Daoy (cell line): ENCODE measurements at places on chromosomes 5 and 9. TPM values are rescaled to one million over a fixed set of nuclear protein-coding genes. Genes with fewer than 3 reads are reported as not detected.
A peak's percentile ranks its signal among the peaks of the same experiment; 100 is the strongest.

DNA sequence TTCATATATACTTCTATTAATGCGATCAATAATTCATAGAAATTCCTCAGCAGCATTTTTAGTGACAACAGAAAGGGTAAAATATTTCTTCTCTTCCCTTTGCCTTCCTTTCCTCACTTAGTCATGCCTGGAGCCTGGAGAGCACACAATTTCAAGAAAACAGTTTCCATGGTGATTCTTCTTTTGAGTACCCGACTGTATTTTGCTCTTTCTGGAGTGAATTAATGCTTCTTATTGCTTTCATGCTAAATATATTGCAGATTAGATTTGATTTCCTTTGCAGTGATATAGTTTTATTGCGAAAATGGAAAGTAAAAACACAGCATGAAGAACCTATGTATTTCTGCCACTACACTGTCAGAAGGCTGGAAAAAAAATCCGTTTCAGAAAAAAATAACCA is 153.5 kb downstream of the PPP2R2B start:
- no peak for DNase-seq

DNA sequence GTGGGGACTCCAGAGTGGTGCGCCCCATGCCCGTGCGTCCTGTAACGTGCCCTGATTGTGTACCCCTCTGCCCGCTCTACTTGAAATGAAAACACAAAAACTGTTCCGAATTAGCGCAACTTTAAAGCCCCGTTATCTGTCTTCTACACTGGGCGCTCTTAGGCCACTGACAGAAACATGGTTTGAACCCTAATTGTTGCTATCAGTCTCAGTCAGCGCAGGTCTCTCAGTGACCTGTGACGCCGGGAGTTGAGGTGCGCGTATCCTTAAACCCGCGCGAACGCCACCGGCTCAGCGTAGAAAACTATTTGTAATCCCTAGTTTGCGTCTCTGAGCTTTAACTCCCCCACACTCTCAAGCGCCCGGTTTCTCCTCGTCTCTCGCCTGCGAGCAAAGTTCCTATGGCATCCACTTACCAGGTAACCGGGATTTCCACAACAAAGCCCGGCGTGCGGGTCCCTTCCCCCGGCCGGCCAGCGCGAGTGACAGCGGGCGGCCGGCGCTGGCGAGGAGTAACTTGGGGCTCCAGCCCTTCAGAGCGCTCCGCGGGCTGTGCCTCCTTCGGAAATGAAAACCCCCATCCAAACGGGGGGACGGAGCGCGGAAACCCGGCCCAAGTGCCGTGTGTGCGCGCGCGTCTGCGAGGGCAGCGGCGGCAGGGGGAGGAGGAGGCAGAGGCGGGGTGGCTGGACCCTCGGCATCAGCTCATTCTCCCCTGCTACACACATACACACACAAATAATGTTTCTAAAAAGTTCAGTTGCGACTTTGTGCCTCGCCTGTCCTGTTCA is 668 bp downstream of the GLIS3 start:
- DNase-seq: peak; percentile 68

- no peak for DNase-seq
Observed at GRCh38 chr5:108661024-108661423, 86.7 kb upstream of the FER start.

DNA sequence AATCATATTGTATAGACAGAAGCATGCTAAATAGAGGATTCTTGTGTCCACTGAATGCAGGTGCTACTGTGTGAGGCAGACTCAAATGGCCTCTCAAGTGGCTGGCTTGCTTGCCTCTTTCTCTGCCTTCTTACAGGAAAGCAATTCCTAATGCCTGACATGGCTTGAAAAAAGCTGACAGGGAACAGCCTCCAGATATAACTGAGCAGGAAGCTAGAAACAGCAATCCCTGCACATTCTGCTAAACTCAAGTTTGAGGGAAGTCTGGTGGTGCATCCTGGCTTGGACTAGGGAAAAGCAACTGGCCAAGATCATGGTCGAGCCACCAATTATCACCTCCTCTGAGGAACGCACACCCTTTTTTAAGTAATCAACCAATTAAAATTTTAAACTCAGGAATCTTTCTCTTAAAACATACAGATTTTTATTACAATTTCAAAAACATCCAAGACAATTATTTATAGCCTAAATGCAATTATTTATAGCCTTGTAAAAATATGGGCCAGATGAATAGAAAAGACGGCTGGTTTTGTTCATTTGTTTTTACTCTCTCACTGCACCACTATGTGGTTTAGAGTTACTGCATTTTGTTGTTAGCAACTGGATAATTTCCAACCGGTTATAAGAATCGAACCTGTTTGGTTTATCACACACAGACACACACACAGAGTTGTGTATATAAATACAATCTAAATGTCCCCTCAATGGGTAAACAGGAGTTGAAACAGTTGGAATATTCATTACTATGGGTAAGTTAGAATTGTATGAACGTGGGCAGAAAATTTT is 290.9 kb upstream of the ANKRD55 start:
- DNase-seq: no peak

DNA sequence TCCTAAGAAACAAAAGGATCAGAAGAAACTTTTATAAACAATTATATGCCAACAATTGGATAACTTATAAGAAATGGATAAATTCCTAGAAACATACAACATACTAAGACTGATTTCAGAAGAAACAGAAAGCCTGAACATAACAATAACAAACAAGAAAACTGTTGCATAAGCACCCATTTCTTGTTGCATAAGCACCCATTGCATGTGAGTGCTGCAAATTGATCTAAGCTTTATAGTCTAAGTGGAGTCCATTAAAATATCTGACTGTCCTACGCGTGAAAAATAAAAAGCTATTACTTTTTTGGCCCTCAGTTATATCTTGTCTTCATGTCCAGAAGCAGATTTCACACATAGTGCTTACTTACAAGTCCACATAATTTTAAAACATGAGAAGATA is 19.3 kb downstream of the TYRP1 start:
- no peak for DNase-seq

DNA sequence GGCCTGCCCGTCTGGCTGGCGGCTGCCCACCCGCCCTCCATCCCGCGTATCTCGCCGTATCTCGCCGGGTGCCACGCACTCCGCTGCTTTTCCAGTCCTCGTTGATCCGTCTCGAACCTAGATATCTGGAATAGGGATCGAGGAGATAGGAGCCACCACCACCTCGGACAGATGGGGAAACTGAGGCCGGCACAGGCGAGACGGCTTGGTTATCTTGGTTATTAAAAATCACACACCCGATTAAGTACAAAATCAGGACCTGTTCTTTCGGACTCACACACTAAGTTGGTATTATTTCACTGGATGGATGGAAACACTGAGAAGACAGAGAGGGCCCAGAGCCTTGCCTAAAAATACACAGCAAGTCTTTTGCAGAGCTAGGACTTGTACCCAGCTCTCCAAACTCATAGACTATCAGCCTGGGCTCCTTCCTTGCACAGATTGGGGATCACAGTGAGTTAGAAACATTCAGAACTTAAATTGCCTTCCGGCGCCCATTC is 678 bp downstream of the SLC26A2 start:
- DNase-seq: no peak

GRCh38 chr9:3939820-3940219 is 360.0 kb downstream of the GLIS3 start:
- no peak for DNase-seq

- no peak for DNase-seq
Observed at GRCh38 chr9:137879566-137880150, 2.1 kb downstream of the CACNA1B start.

PCDHB2 gene
- total RNA-seq: 12.1 and 22.4 TPM in 2 replicates

LRRC70 gene
- total RNA-seq: 1.1 TPM in 1 of 2 replicates, not detected in the other

PHF24 gene
- total RNA-seq: 0.11 TPM in 1 of 2 replicates, not detected in the other

BNIP1 gene
- total RNA-seq: 35.5 and 46.8 TPM in 2 replicates

THBS4 gene
- total RNA-seq: 3.2 and 6.5 TPM in 2 replicates

TPM2 gene
- 793 and 977 TPM in 2 replicates for total RNA-seq
